ENCODE measurements at places on chromosomes 1 and 21.

DNA sequence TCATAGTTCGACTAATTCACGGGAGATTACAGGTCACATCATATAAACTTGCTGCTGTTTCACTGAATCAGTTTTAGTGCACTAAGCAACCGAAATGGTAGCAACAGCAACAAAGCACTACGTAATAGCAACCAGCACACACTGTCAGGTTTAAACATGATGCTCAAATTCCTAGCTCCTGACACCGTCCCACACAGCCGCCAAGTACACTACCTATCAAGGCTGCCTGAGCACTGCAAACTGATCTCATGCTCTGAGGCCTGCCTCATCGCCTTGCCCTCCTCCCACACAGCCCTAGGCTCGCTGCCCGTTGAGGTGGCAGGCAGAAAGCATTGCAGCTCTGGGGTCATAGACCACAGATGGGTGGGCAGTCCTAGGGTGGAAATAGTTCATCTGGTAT is 12.4 kb downstream of the LAMC2 start:
- DNase-seq, result peak; percentile 85

GRCh38 chr1:64701886-64702285 is 43.0 kb upstream of the RAVER2 start:
- DNase-seq, result no peak

GRCh38 chr1:228344631-228345072 is 62.0 kb downstream of the TRIM11 start:
- DNase-seq, result no peak

DNA sequence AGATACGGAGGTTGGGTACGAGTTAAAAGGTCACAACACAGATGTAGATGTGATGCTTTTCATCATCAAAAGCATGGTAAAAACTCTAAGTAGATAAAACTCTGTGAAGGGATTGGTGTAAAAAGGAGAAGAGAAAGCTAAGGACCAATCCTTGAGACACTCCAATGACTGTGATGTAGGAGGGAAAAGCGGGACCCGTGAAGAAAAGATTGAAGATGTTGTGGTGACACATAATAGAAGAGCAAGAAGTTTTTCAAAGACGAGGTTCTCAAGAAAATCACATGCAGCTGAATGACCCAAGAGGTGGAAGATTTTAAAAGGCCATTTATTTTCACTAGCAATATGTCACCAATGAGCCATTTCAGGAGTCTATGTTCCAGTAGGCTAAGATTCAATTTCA is 179.5 kb downstream of the MRPL39 start:
- no peak for DNase-seq

DNA sequence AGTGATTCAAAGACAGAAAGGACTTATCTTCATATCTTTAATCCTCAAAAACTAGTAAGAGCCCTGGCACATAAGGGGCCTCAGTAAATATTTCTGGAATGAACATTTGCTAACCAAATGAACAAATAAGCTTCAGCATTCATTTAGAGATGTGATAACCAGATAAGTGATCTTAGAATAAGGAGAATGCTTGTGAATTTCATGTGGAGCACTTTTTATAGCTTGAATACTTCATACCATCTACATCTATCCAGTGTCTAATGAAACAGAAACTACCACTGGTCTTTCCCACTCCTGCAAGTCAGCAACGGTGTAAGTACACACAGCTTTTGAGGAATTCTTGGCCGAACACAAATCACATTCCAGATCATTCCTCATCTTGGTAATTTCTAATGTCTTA is 38.5 kb downstream of the EDEM3 start:
- DNase-seq, result no peak

- no peak for DNase-seq
These were observed 44.3 kb downstream of the ATP1B1 start for GRCh38 chr1:169150641-169151337.
